ENCODE measurements at places on chromosomes 4 and X. TPM values are rescaled to one million over a fixed set of nuclear protein-coding genes. Genes with fewer than 3 reads are reported as not detected.

The GPR119 gene
- total RNA-seq, result not detected

The FRG1 gene
- total RNA-seq, result 39.3 TPM

DNA sequence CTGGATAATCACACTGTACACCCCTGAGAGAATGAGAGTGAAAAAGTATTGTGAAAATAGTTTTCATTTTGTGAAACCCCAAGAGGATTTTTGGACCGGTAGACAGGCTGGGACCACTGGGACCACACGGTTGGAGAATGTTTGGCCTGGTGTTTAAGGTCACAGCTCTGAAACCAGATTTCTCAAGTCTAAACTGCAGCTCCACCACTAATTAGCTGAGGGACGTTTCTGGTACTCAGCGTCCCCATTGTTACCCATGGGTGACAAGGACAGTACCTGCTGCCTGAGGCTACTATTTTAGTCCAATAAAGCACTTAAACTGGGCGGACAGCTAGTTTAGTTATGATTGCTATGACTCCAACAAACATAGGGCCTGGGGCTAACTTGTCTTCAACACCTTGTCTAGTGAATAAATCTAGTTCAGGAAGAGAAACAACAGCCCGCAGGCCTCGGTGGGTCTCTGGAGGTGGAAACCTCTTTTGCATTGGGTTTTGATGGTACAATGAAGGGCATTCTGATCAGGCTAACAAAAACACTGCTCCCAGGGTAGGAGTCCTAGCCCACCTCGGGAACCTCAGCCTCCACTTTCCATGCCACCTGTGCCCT is 509 bp upstream of the USP11 start:
- DNase-seq, result no peak
- peak overlapping the region; percentile 82 for H3K4me3 ChIP-seq
- H3K4me1 ChIP-seq, result peaks cover 3% of the 10 kb centered on the region
- H3K27me3 ChIP-seq, result no peaks in the 10 kb centered on the region
- H3K27ac ChIP-seq, result peak overlapping the region; percentile 93

- no peaks in the 10 kb centered on the region for H3K4me1 ChIP-seq
- H3K27ac ChIP-seq, result no peak overlapping the region
- H3K4me3 ChIP-seq, result no peak overlapping the region
Observed at GRCh38 chr4:45897946-45898585, 225.8 kb downstream of the GABRG1 start.

DNA sequence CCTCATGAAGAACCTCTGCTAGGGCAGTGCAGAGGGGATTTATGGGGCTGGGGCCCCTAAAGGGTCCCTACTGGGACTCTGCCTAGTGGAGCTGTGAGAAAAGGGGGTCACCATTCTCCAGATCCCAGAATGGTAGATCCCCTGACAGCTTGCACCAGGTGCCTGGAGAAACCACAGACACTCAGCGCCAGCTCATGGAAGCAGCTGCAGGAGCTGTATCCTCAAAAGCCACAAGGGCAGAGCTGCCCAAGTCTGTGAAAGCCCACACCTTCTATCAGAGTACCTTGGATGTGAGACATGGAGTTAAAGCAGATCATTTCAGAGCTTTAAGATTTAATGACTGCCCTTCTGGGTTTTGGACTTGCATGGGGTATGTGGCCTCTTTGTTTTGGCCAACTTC is 38.6 kb downstream of the MAP9 start:
- H3K4me3 ChIP-seq, result no peak overlapping the region
- no peak overlapping the region for H3K27ac ChIP-seq
- H3K27me3 ChIP-seq, result no peaks in the 10 kb centered on the region
- DNase-seq, result no peak

DNA sequence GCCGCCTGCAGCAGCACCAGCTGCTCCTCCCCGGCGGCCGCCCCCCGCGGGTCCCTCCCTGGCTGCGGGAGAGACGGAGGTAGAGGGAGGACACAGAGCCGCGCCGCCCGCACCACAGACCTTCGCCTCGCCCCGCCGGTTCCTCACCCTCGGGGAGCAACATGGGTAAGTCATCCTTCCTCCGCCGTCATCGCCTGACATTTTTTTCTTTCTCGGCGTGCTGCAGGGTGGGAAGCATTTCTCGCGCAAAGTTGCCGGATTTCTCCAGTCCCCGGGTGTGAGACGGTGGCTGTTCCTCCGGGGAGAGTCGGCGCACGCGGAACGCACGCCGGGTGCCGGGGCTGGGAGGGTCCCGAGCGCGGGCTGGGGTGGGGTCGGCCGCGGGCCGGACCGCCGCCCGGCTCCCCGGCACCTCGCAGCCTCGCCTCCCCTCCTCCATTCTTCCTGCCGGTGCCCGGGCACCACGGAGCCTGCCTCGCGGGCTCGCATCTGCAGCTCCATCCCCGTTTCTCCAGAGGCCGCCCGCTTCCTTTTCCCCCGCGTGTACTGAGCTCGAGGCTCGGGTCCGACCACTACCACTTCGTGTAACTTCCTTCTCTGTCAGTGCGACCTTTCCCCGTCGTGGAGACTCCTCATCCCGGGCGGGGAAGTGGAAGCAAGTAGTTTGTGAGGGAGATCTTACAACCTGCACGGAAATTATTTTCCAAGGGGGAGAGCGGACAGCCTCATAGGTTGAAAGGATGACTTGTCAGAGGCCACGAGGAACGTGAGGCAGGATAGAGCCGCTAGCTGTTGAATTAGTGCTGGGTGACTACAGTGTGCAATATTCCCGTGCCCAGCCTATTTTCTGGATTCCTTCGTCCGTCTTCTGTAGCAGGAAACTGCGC is 464 bp downstream of the RAP1GDS1 start:
- peaks cover 19% of the 10 kb centered on the region for H3K4me1 ChIP-seq
- no peaks in the 10 kb centered on the region for H3K36me3 ChIP-seq
- H3K27ac ChIP-seq, result peak overlapping the region; percentile 93

The SFRP2 gene
- 0.59 TPM for total RNA-seq

DNA sequence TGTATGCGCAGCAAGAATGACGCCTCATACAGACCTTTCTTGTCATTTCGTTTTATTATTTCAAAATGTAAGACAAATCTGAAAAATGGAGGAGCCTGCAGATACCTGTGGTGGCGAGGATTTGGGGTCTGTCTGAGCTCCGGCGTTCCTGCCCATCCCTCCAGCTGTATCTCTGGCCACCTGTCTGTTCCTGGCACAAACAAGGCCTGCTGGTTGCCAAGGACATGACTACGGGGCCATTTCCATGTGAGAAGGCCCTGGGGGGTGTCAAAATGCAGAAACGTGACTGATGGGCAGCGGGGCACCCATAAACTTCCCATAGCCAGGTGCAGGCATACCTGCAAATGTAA is 591 bp upstream of the TSPAN7 start:
- peak overlapping the region; percentile 87 for H3K27ac ChIP-seq
- H3K4me1 ChIP-seq, result no peaks in the 10 kb centered on the region
- H3K36me3 ChIP-seq, result no peaks in the 10 kb centered on the region
- H3K27me3 ChIP-seq, result no peaks in the 10 kb centered on the region
